ENCODE measurements at places on chromosomes 12 and 14.

GRCh38 chr14:50399251-50400032, 2.8 kb upstream of the CDKL1 start:
- DNase-seq = peak; percentile 13

- DNase-seq = no peak
These were observed 28.6 kb downstream of the BRMS1L start for GRCh38 chr14:35854696-35855270.

GRCh38 chr12:96578526-96579125, 89.2 kb downstream of the CFAP54 start:
- no peak for DNase-seq

GRCh38 chr12:127280393-127281275, 986.3 kb upstream of the TMEM132C start:
- DNase-seq = peak; percentile 83
